Nucleus accumbens (tissue), 56 donors: ENCODE measurements at places on chromosomes 16 and 17.

DNA sequence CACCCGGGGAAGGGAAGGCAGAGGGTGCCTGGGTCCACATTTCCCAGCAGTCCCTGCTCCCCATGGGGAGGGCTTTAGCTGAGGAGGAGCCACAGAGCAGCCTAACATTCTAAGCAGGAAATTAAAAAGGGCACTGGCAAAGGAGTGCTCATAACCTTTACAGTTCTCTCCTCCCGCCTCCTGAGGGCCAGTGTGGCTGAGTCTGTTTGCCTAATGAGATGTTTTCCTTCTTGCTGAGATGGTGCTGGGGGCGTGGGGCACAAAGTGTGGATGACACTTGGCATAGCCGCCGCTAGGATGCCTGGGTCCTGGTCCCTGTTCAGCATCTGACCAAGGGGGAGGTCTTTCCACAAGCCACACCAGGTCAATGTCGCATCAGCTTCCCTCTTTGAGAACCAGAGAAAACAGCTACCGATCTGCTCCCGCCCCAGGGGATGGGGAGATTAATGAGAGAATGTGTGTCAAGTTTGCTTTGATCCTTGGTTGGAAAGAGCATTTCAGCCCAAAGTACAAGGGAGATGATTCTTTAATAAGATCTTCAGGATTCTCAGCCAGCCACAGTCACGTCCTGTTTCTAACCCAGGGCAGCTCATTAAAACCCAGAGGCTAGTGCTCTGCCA lies 5.8 kb downstream of the KIF18B start:
- DNase-seq: no peak

GRCh38 chr17:49894761-49895160 lies 46.9 kb upstream of the TAC4 start:
- no peak for DNase-seq

DNA sequence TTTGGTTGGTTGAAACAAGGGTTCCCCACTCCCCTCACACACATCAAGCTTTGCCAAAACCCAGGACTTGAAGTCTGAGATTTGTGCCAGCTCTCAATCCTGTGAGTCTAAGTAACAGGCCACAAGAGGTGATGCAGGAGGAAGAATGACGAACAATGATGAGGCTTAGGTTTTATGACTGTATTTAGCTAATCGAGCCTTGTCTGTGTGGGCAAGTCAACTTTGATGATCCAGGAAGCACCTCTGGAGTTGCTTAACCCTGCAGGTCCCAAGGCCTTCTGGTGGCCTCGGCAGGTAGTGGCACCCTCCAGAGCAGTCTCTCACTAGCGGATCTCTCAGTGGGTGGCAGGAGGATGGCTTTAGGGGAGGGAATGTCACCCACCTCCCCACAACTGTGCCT lies 28.7 kb downstream of the CDK5RAP3 start:
- DNase-seq: no peak

DNA sequence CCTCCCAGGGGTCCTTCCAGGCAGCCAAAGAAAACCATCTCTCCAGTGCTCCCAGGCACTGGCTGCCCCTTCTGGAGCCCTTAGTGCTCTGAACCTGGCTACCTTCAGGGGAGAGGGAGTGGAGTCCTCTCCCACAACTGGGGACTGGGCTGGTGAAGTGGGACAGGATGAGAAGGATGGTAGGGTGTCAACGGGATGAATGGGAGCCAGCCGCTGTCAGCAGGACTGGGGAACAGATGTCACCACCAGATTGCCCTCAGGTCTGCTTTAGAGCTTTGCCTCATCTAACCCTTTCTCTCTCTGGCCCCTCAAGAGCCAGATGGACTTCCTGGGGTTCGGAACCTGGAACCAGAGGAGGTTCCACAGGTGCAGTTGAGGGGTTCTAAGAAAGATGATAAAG lies 488 bp upstream of the SEBOX start:
- DNase-seq: no peak

- DNase-seq: no peak
These were observed 134.9 kb downstream of the SOCS1 start for GRCh38 chr16:11121083-11121608.

DNA sequence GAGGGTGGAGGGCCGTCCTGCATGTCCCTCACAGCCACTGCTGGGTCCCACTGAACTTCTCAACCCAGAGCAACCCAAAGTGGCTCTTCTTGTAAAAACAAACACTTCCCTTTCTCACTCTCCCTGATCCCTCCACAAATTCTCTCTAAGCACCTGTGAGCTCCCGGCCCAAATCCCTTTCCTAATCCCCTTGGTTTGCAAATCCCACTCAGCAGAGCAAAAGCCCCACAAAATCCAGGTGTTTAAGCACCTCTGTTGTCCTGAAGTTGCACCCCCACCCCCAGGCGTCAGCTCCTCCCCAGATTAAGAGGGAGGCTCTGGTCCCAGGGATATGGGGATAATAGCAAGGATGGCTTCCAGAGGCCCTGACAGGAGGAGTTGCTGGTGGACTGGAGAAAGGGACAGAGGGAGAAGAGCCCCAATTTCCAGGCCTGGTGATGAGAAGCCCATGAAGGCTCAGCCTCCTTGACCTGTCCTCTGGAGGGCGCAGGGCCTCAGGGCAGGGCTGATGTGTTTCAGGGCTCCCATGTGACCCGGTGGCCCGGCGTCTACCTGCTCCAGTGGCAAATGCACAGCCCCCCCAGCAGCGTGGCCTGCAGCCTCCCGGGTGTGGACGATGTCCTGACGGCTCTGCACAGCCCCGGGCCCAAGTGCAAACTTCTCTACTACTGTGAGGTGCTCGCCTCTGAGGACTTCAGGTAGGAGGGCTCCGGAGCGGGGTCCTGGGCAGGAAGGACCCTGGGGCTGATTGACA lies 23.0 kb downstream of the NAGPA start:
- DNase-seq: no peak

GRCh38 chr17:50209472-50210239 lies 8.2 kb upstream of the COL1A1 start:
- no peak for DNase-seq

DNA sequence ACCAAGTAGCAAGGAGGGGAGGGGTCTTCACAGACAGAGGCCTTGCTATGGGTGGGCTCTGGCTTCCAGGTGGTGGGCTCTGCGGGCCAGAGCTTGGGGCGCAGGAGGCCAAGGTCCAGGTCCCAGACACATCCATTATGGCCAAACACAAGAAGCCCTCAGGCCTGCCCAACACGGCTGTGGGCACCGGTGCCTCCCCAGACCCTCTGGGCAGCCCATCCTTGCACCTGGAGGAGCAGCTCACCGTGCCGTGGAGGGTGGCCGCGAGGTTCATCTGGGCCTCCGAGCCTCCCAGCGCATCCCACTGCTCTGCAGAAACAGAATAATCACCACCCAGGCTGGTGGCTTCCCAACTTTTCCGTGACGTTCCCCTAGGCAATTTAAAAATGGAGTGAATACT lies 55.9 kb downstream of the TBC1D16 start:
- DNase-seq: no peak

- DNase-seq: no peak
These were observed 154.1 kb upstream of the RPL38 start for GRCh38 chr17:74049167-74049966.

DNA sequence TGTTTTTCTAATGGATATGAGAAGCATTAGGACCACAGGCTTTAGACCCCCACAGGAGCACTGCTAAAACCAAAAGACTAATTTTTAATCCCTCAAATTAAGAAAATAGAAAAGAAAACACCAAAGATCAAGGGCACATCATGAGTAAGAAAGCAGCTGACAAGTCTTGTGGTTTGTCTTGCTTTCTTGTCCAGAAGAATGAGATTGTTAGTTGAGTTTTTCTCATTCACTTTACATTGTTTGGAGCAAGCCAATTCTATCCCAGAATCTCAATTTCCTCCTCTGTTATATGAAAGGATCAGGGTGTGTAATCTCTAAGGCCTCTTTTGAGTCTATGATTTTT lies 899.0 kb downstream of the KCNJ2 start:
- DNase-seq: no peak
